ENCODE measurements at places on chromosomes 1 and 21.

DNA sequence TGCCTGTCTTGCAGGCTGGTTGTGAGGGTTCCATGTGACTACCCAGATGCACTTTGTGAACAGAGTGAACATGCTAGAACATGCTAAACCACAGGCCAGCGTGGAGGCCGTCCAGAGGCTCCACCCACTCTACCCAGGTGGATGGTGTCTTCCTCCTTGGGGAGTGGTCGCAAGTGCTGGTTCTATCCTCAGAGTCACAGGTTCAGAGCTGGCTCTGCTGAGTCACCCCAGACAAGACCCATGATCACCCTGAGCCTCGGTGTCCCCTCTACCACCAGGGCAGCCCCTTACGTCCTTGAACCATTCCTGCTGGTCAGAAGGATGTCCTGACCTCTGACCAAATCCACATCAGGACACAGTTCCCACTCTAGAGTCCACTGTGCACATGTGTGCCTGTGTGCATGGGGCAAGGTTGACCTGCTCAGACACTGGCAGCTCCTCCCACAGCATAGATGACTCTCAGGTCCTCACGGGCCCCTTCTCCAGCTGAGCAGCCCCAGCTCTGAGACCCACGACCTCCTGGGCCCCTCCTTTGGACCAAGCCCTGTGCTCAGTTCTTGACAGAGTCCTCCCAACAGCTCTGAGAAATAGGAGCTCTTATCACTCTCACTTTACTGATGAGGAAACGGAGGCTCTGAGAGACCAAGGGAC is 391.8 kb downstream of the MATN1 start:
- no peak for DNase-seq

GRCh38 chr1:28882009-28882628 is 32.2 kb upstream of the EPB41 start:
- peak; percentile 84 for DNase-seq

GRCh38 chr1:212587016-212587887 is 21.3 kb upstream of the ATF3 start:
- DNase-seq: no peak

GRCh38 chr1:39043513-39043912 is 17.4 kb downstream of the NDUFS5 start:
- no peak for DNase-seq

DNA sequence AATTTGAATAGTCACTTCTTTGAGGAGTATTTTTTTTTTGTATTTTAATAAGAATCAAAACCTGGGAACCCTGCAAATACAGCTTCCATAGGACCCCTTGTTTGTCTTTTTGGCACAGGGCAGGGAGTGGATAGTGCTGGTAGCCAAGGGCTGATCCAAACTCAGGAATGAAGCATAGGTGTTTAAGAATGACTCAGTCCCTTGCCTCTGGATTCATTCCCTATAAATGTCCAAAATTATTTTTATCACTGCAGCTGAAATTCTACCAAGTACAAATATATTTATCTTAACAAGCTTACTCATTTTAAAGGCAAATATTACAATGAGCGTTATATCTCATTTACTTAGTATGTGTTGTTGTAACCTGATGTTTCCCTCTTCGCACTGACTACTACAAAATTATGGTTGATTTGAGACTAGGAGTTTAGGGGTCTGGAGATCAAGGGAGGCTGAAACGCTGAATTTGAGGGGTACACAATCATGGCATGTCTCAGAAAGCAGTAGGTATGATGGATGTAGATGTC is 278.6 kb upstream of the LYPLAL1 start:
- DNase-seq: no peak

GRCh38 chr1:110872366-110872744 is 593 bp upstream of the CD53 start:
- DNase-seq: no peak

GRCh38 chr1:110967256-110967655 is 3.5 kb upstream of the LRIF1 start:
- DNase-seq: no peak

GRCh38 chr1:62321446-62321845 is 2.2 kb upstream of the KANK4 start:
- no peak for DNase-seq

- DNase-seq: no peak
Observed at GRCh38 chr1:39494671-39495410, 3.4 kb downstream of the BMP8A start.

DNA sequence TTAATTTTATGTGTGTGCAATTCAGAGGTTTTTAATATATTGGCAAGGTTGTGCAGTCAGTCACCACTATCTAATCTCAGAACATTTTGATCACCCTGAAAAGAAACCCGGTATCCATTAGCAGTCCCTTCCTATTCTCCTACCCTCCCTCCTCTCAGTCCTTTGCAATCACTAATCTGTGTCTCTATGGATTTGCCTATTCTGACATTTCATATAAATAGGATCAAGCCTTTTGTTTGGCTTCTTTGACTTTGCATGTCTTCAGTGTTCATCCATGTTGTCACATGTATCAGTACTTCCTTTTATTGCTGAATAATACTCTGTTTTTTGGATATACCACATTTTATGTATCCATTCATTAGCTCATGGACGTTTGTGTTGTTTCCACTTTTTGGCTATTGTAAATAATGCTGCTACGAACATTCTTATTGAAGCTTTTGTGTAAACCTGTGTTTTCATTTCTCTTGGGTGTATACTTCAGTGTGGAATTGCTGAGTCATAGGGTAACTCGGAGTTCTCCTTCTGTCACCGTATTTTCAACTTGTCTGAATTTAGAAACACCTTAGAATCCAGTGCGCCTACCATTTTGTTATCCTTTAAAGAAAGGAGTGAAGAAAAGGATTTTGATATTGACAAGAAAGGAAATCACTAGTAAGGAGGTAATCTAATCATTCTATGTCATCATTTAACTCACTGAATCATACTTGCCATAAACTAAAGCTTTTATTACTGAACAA is 3.4 kb downstream of the CEP85 start:
- DNase-seq: peak; percentile 45

- no peak for DNase-seq
Observed at GRCh38 chr1:210920716-210921694, 212.9 kb downstream of the KCNH1 start.

DNA sequence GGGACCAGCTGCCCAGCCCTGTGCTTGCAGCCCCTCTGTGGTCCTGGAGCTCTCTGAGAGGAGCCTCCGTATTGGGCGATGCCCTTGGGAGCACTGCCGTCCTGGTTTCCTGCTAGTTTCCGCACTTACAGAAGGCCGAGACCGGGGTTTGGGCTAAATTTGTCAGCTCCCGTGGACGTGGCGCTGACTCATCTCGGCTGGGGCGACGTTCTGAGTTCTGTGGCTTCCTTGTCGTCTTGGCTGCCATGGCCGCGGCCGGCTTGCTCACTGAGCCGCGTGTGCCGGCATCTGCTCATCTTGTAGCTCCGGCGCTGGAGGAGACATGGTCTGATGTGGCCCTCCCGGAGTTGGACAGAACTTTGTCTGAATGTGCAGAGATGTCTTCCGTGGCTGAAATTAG is 64.9 kb downstream of the PCNT start:
- DNase-seq: no peak

GRCh38 chr1:181508486-181509165 is 25.3 kb downstream of the CACNA1E start:
- no peak for DNase-seq

GRCh38 chr1:113669988-113670387 is 89.3 kb downstream of the PHTF1 start:
- DNase-seq: no peak

- DNase-seq: no peak
Observed at GRCh38 chr1:19743793-19744192, 55.9 kb downstream of the TMCO4 start.

GRCh38 chr1:178282949-178283367 is 189.1 kb downstream of the RASAL2 start:
- DNase-seq: peak; percentile 69

- no peak for DNase-seq
Observed at GRCh38 chr1:15626269-15626950, 9.2 kb downstream of the DDI2 start.

- DNase-seq: no peak
Observed at GRCh38 chr1:234769986-234770795, 160.2 kb upstream of the IRF2BP2 start.

DNA sequence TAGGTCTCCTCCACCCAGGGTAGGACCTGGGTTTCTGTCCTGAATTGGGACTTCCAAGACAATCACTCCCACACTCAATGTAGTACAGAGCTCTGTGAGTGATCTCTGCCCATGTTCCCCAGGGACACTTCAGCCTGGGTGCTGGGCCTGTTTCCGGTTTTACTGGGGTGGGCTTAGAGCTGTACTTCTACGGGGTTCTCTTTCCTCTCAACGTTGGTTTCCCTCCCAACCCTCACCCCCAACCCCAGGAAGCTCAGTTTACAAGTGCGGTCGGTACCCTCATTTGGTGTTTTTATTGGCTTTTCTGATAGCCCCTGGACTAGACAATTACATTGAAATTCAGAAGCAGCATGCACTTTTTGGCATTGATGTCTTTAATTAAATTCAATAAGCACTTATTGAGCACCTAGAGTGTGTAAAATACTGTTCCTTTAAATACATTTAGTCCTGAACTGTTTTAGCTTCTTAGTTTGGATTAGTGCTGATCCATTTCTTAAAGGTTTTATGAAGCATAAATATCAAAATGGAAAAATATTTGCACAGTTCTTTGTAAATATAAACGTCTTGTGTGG is 542 bp upstream of the XPR1 start:
- no peak for DNase-seq

DNA sequence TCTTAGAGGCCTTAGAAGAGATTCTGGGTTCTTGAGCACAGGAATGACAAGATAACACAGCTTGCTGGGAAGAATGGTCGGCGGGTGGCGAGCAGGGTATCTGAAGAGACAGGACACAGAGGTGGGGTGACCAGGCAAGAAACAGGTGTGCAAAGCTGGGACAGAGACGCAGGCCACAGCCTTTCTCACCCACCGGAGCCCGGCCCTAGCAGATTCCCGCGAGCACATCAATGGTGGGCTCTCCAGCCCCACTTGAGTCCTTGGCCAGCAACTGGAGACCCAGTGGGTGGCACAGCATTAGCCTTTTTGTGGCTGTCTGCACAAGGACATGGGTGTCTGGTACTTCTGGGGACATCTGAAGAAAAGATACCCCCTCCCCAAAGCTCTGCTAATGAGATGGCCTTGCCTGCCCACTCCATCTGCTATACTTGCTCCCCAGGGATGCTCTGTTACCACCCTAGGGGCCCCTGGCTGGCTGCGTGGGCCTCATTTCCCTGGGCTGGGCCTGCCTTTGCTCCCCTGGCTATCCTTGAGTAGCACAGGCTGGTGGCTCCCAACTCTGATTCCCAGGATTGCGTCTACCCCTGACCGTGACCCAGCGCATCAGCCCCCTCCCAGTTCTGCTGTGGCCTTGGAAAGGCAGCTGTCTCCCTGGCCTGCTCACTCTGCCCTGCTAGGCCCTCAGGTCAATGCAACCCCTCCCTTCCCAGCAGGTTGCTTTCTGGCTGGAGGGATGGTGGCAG is 127.2 kb upstream of the ADAR start:
- no peak for DNase-seq

DNA sequence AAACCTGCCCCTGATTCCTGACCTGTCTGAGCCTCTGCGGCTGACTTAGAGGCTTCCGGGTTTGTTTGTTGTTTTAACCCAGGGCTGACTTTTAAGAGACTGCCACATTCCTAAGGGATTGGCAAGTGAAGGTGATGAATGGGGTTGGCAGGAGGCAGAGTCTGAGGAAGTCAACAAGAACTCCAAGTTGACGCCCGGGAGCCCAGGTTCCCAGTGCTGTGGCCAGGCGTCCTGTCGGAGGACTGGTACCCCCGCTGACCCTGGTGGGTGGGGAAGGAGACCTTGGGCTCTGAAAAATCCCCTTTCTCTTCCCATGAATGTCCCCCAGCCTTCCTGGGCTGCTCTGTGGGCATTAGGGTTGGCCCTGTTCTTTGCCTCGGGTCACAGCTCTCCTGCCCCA is 19.7 kb upstream of the EPS8L3 start:
- DNase-seq: peak; percentile 59

GRCh38 chr1:8818325-8818775 is 910 bp upstream of the RERE start:
- peak; percentile 93 for DNase-seq

- DNase-seq: no peak
Observed at GRCh38 chr1:223621312-223621734, 44.2 kb downstream of the CAPN8 start.

DNA sequence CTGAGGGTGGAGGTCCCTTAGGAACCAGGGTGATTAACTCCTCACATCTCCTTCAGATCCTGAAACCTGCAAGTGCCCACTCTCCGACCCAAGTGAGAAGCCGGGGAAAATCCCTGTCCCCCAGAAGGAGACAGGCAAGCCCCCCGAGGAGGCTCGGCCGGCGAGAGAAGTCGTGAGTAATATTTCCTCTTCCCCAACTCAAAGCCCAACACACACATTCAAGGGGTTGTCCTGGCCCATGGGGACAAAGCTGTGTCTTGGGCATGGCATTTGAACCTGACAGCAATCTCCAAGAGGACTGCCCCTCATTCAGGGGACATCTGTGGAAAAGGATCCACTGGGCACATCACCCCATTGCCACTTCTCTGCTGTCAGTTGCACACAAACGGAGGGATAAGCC is 23.6 kb downstream of the VASH2 start:
- DNase-seq: no peak

DNA sequence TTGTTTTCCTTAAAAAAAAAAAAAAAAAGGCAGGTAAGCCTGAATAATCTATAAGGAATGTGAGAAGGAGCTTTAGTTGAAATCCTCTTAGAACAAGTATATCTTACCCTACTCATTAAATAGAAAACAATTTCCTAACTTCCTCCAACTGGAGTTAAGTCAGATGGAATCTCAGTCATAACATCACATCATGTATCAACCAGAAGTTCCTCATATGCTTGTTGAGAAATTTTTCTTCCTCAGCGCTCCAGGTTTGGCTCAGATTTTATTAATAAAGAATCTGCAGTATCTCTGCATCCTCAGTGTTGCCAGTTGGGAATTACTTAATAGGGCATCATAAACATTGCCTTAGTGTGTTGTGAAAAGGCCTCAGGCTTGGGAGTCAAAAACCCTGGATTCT is 37.6 kb downstream of the DUSP10 start:
- DNase-seq: no peak

DNA sequence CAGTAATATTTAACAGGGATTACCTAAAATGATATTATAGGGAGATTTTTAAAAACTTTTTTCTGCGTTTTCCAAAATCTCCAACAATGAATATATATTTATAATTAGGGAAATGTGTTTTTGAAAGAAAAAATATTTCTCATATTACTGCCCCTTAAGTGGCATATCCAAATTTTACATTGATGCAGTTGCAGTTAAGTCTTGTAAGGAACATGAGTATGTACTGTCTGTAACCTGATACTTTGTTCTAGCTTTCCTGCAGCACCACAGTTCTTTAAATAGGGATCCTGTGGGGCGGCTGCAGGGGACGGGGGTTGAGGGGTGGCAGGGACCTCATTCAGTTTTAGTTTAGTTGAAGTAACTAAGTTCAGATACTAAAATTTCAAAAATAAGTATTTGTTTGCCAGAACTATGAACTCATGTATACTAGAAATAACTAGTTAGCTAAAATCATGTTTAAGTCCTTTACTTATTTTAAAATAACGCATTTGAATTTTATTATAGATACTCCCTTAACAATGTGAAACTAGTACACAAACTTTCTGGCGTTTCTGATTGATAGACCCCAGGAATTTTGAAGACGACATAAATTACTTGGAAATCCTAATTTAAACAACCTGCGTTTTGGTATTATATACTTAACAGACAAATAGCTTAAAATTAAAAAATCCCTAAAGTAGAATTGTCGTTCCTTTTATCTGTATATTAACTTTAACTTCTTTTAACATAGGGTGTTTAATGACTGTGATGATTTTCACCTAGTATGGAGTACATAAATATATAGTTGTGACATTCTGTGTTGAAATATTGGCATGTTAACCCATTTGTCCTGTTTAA is 639 bp upstream of the DNAJB4 start:
- DNase-seq: peak; percentile 79

All from endothelial cell of umbilical vein (primary cell).